ENCODE measurements at places on chromosomes 2 and 18.

DNA sequence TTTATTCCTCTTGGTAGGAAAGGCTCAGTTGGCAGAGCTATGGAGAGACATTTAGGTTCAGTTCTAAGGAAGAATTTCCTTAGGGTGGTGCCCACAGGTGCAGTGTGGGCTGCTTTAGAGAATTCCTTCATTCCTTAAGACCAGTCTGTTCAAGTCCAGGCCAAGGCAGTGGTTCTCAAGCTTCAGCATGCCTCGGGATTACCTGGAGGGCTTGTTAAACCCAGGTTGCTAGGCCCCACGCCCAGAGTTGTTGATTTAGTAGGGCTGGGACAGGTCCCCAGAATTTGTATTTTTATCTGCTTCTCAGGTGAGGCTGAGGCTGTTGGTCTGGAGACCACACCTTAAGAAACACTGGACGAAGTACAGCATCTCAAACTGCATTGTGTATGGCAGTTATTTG, 68.9 kb downstream of the CERS6 start:
- DNase-seq = no peak

DNA sequence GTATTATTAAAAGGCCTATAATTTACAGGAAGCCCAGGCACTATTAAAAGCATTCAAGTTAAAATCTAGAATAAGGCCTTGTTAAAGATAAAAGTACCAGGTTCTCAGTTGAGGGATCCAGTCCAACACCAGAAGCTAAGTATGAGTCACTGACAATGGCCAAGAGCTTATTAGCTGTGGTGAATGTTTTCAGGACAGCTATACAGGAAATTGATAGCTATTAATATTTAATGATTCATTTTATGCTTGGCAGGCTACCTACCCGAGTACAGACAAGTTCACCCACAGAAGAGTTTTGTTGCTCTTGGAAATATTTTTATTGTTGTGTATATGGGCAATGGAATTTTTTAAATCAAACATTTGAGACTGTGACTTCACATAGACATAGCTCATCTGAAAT, 729.6 kb upstream of the ZNF804A start:
- no peak for DNase-seq

- no peak for DNase-seq
Observed at GRCh38 chr2:239806758-239807434, 218.2 kb downstream of the NDUFA10 start.

GRCh38 chr2:160315337-160315736, 115.3 kb upstream of the ITGB6 start:
- no peak for DNase-seq

DNA sequence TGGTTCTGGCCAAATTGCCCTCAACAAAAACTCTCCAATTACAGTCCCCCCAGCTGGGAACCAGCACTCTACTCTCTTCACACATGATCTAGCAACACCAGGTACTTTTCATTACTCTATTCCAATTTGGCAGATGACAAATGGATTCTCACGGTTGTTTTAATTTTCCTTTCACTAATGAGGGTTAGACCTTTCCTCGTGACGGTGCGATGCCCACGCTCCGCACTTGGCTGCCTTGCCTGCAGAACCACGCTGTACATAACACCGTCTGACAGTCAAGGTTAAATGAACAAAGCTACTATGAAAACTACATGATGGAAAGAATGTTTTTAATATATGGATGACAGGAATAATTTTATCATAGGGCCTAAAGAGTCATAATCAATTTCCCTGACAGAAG, 141.5 kb downstream of the FBXO15 start:
- DNase-seq = no peak

- peak; percentile 31 for DNase-seq
Observed at GRCh38 chr2:36277146-36277808, 78.3 kb upstream of the CRIM1 start.

GRCh38 chr2:113164930-113165585, 8.7 kb upstream of the PSD4 start:
- DNase-seq = no peak

DNA sequence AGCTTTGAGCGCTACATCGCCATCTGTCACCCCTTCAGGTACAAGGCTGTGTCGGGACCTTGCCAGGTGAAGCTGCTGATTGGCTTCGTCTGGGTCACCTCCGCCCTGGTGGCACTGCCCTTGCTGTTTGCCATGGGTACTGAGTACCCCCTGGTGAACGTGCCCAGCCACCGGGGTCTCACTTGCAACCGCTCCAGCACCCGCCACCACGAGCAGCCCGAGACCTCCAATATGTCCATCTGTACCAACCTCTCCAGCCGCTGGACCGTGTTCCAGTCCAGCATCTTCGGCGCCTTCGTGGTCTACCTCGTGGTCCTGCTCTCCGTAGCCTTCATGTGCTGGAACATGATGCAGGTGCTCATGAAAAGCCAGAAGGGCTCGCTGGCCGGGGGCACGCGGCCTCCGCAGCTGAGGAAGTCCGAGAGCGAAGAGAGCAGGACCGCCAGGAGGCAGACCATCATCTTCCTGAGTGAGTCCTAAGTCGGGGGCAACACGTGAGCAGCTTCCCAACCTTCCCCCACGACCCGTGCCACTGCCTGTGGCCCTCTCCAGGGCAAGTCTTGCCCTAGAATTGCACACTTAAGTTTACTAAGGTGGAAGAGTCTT, 928 bp downstream of the GPR39 start:
- no peak for DNase-seq

- no peak for DNase-seq
Observed at GRCh38 chr2:118843483-118844132, 3.8 kb downstream of the EN1 start.

DNA sequence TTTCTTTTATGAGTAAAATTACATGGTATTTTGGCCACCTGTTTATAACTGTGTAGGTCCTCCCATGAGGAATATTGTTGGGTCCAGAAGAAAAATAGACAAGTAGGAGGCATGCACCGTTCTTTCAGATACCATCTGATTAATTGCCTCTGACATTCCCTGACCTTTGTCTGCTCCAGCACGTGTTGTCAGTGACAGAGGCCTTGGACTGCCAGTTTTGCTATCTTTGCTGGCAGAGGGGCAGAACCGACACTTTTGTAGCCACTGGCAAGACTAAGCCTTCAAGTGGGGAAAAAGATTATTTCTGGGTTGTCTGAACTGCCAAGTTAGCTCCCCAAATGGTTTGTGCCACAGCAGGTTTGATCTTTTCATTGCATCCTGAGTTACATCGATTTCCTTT, 276.9 kb downstream of the CAMKMT start:
- DNase-seq = no peak

DNA sequence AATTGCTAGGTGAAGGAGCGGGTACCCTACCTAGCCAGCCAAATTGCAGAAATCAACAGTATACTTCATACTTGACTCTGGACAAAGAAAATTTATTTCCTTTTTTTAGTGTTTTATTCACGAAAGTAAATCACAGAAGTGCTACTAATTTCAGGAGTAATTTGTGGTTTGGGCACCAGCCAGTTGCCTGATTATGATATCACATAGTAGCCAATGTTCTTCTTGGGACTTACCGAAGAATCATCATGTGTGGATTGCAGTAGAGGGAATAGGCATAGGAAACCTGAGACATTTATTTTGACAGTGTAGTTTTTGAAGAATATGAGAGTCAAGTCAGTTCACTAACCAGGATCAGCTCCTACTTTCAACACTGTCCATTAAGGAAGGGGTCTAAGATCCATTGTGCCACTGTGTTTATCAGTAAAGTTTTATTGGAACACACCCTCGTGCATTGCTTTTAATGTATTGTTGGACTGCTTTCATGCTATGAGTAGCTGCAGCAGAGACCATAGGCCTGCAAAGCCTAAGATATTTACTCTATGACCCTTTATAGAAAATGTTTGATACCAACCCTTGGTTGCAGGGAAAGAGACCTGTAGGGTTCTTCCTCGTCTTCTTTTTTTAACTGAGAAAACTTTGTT, 32.1 kb downstream of the TNFRSF11A start:
- no peak for DNase-seq

GRCh38 chr2:72841462-72842125, 15.8 kb upstream of the EXOC6B start:
- DNase-seq = no peak

DNA sequence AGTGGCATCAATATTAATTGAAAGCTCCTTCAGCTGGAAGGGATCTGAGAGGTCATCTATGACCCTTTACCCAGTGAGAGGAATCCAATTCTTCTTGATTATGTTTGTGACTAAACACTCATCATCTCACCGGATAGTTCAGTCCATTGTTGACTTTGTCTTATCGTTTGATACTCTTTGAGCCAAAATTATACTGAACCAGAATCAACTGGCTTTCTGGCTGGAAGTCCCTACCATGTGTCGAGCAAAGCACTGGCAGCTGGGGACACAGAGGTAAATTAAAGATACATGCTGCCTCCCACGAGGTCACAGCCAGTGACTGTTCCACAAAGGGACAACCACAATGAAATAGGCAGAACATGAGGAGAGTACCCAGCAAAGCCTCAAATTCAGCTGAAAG, 91.4 kb upstream of the FHL2 start:
- no peak for DNase-seq

DNA sequence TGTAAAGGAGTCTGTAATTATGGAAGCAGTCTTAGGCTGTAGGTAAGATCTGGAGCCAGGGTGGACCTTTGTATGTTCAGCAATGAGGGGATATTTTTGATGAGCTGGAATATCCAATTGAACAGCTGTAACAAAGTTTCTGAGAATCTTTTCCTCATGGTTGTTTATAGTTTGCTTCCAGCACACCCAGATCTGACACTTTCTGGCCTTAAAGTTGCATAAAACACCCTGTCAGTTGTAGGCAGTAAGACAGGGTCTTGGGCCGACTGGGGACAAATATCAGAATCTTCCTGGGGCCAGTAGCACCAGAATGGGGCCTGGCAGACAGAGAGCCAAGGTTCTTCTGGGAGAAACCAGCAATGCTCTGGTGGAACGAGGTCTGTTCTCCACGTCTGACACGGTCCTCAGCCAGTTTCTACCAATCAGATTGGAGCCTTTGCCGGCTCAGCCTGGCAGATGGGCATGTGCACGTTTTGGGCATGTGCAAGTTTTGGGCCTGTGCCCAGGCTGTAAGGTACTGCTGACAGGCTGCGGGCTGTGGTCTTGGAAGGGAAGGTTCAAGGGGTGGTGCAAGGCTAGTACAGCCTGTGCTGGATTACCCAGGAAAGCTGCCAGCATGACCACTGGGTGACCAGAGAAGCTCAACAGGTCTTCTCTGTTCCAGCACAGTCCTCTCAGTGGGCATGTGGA, 89.8 kb downstream of the PRKCE start:
- no peak for DNase-seq

DNA sequence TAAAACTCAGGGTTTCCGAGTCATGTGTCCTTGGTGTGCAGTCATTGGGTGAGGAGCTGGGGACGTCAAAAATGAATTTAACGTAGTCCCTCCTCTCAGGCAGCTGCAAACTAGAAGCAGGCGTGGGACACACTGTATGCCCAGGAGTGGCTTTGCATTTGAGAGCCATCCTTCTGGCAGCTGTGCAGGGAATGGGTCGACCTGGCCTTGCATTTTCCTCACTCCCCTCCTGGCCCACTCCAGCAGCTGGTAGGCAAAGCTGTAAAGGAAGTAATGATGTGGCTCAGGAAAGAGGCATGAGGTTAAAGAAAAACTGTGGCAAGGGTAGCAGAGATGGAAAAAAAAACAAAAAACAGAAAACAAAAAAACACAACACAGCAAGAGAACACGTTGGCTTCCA, 46.5 kb downstream of the RNF144A start:
- no peak for DNase-seq

DNA sequence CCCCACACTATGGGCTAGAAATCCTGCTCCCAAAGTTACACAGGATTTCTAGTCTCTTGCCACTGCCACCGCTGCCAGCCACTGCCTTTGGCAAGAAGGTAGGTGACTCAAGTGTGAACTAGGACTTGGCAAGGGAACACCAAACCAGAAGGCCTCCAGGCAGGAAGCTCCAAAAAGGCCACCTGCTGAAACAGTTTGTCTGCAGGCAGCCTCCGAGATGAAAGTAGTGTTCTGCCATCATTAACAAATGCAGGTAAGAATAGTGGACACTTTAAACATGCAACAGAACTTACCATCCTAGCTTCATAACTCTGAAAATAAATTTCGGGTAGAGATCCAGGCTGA, 3.9 kb downstream of the ANKRD44 start:
- DNase-seq = peak; percentile 53

DNA sequence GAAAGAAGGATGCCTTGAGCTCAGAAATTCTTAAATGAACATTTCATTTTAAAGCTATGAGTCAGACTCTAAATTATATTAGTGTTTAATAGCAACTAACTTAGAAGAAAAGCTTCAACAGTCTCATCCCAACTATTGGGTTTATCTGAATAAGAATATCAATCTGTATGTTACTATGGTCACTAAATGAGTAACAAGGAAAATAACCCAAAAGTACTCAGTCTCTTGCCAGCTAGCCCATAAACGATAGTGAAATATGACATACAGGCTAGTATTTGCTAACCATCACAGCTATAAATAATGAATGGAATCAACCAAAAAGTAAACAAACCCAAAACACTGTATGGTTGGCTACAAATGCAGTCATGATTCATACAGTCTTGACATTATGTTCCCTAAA, 174.9 kb downstream of the RAB3GAP1 start:
- no peak for DNase-seq

DNA sequence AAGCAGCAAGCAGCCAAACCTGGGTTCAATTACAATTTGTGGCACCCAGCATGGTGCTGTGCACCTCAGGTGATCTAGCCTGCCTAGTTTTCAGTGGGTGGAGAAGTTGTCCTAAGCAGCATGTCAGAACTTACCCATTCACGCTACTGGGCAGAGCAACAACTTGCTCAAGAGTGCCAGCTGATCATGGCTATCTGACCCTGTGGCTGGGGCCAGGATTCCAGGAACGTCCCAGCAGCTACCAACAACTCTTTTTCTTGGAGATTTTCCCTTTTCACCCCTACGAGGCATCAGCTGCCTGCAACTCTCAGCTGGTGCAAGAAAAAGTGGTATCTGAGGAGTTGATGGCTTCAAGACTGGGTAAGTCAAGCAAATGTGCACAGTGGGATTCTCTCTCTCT, 83.5 kb downstream of the SH3YL1 start:
- no peak for DNase-seq

DNA sequence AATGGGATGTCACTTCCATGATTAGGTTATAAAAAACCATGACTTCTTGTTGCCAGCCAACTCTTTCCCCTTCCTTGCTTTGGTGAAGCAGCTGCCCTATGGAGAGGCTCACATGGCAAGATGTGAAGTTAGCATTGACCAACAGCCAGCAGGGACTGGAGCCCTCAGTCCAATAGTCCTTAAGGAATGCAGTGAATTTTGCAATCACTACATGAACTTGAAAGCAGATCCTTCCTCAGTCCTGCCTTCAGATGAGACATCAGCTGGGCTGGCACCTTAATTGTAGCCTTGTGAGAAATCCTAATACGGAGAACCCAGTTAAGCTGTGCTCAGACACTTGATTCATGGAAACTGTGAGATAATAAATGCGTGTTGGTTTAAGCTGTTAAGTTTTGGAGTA, 61.8 kb downstream of the ATP8B1 start:
- DNase-seq = no peak
